ENCODE measurements at places on chromosomes 6 and 20.

GRCh38 chr20:52047811-52048764 is 143.5 kb downstream of the ZFP64 start:
- DNase-seq = no peak

- no peak for DNase-seq
These were observed 43.4 kb downstream of the NHSL1 start for GRCh38 chr6:138455746-138456400.

GRCh38 chr20:57062696-57063270 is 203.7 kb downstream of the BMP7 start:
- no peak for DNase-seq

GRCh38 chr6:56199956-56200355 is 47.4 kb downstream of the COL21A1 start:
- no peak for DNase-seq

GRCh38 chr6:46246727-46247126 is 75.9 kb upstream of the ENPP5 start:
- DNase-seq = no peak

DNA sequence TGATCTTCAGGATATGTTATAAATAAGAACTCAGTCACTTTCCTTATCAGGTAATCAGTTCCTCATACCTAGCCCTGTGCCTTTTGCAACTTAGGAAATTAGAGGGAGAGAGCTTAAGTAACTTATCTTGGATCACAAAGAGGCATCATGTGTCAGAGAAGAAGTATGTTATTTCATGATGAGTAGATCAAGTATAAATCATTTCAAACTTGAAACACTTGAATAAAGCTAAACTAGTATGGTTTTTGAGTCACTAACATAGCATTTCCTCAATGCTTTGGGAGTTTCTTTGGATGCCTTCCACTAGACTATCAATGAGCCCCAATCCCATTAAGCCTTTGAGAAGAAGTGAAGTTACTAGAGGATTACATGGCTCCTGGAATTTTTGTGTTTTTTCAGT is 102.6 kb upstream of the TNFAIP3 start:
- DNase-seq = no peak
